Right forelimb (tissue), 1 donor: ENCODE measurements at places on chromosomes 7 and 10.

- no peak for DNase-seq
Measured at GRCh38 chr10:124265391-124265745, 153.4 kb downstream of the OAT start.

- peak; percentile 13 for DNase-seq
Measured at GRCh38 chr7:50644586-50644985, 79.4 kb upstream of the DDC start.

GRCh38 chr7:144653449-144653848, 182.4 kb downstream of the TPK1 start:
- no peak for DNase-seq

DNA sequence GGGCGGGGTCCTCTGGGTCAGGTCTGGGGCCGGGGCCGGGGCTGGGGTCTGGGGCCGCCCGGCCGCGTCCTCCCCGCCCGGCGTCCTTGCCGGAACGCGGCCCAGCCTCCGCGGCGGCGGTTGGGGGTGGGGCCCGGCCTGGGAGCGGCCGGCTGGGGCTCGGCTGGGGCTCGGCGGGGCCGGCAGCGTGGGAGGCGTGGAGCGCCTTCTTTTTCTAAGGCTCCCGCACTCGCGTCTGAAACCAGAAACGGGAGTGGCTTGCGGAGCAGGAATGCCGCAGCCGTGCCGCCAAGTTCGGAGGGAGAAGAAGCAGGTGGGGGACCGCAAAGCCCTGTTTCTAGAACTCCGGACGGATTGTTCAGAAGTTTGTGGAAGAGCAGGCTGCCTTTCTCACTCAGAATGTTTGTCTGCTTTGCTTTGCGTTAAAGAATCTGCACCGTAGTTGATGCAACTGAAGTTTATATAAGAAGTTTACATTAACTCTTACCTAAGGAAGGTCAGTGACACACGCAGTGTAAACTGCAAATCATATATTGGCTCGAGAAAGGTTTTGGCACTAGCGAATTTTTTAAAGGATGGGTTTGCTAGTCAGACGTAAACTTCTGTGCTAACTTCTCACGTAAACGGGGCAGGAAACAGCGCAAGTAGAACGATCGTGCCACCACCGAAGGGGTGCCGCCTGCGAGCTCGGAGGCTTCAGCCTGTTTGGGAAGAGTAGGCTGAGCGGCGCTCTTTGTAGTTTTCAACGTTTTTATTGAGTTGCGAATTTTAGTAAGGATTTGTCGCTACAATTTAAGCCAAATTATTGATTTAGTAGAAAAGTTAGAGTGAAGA, 729 bp downstream of the DNAJB6 start:
- peak; percentile 80 for DNase-seq

GRCh38 chr10:33712825-33713224, 378.4 kb upstream of the NRP1 start:
- DNase-seq: no peak

- DNase-seq: no peak
Measured at GRCh38 chr7:28853150-28853549, 105.0 kb downstream of the TRIL start.

GRCh38 chr10:6396652-6397051, 183.4 kb downstream of the PRKCQ start:
- DNase-seq: no peak

DNA sequence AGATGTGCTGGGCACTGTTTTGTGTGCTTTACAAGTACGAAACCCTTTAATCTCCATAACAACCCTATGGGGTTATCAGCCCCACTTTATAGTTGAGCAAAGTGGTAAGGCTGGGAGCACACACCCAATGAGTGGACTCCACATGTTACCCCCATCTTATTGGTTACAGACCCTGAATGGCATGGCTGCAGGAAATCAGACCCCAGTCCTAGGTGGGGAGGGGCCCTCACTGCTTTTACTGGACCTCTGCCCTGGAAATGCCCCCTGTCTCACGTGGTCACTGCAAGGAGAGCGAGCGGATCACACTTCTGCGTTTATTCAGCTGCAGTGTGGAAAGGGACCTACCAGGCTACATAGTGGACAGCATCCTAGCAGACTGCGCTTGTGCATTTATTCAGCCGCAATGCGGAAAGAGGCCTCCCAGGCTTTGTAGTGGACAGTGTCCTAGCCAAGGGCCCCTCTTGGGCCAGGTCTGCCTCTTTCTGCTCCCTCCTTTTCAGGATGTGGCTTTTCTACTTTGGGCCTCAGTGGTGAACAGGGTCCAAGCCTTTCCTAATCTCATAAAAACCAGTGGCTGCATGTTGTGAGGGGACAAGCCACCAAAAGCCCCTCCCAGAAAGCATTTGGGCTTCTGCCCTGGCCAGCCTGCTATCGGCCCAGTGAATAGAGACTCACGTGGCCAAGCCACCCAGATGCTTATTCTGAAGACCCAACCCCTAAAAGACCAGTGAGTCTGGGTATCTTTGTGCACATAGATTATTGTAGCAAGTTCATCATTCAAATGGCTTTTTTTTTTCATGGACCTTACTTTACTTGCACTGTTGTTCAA, 405.7 kb upstream of the RNF32 start:
- DNase-seq: no peak

DNA sequence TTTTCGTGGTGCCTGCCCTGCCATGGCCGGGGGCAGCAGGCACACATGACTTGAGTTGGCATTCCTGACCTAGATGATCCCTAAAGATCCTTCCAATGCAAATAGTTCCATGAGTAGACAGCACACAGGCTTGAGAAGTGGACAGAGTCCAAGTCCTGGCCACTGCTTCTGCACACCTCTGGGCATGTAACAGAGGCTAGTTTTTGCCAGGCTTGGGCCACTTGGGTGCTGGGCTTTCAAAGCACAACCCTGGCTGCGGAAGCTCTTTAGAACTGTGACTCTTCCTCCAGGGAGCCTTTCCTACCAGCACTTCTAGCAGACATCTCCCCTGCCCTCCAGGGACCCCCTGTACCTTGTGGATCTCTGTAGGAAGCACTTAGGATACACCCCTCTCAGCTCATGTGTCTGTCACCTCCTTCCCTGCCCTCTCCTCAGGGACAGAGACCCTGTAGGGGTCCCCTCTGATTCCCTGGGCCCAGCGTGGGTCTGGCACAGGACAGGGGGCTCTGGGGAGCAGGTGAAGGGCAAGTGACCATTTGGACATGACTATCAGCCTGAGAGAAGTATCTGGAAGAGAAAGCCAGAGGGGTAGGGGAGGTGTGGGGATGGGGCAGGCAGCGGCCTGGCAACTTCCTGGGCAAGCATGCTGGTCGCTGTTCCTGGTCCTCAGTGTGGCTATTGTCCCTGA, 36.2 kb downstream of the ZCCHC24 start:
- no peak for DNase-seq

DNA sequence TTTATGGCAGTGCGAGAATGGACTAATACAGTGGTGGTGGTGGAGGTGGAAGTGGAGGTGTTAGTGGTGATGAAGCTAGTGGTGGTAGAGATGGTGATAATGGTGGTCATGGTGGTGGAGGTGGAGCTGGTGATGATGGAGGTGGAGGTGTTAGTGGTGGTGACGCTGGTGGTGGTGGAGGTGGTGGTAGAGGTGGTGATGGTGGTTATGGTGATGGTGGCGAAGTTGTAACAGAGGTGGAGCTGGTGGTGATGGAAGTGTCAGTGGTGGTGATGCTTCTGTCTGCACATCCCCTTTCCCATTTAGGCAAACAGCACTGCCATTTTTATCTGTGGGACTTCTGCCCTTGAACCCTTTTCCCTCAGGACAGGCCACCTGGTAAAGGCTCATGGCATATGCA, 7.4 kb upstream of the PTPRN2 start:
- DNase-seq: no peak

DNA sequence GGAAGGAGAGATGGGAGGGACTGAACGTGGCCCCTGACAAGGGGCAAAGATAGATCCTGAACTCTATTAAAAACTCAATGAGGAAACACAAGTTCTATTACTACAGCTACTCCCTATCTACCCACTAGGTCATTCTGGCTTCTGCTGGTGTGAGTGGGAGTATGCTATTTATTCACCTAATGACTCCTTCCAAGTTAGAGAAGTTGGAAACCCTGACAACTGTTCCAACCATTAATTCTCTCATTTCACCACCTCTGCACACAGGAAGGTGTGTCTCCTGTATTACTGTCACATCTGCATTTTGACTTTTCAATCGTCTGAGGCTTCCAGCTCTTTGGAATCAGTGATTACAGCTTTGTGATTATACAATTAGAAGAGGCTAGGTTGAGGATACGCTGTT, 169.4 kb upstream of the ADO start:
- DNase-seq: no peak

GRCh38 chr10:52615756-52616394, 156.7 kb downstream of the MBL2 start:
- DNase-seq: no peak

DNA sequence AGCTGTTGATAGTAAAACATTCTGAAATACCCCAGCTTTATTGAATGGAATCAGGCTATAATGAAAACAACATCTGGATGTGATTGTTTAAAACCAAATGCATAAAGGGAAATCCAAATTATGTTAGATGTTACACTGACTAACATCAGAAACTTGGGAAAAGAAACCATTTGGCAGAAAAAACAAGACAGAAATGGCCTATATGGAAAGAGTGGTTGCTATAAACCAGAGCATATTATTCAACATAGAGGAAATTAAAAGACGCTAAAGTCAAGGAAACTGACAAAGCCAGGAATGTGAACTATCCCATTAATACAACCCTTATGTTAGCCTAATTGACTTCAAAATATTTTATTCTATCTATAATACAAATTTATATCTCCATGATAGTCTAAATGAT, 53.0 kb upstream of the CABCOCO1 start:
- no peak for DNase-seq

DNA sequence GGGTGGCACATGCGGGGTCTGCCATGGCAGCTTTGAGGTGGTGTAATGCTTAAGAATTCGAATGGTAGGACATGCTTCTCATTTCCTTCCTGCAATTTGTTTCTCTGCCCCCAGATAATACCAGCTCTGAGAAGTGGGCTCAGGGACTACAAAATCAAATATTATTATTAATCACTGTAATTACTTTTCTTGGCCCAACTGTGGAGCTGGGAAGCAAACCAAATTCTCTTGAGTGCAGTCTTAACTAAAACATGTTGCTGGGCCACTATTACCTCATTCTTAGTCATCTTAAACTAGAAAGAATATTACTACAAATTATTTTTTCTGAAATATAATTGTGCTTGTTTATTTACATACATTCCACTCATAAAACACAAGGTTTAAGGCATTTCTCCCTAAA, 566.7 kb upstream of the NRP1 start:
- no peak for DNase-seq

DNA sequence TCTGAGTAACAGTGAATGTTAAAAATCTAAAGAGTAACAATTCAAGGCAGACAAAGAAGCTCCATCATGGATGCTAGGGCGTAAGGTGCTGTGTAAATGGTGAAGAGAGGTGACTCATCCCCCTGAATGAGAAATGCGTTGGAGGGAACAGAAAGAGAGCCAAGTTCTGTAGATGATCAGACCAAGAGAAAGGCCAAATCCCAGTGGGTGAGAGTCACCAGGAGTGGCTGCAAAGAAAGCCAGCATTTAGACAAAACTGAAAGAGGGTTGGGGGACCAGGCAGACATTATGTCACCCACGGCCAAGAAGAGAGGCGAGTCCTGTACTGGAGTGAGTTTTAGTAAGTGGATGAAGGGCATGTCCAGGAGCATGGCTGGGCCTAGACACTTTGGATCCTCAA, 153.1 kb downstream of the TRIL start:
- DNase-seq: no peak

DNA sequence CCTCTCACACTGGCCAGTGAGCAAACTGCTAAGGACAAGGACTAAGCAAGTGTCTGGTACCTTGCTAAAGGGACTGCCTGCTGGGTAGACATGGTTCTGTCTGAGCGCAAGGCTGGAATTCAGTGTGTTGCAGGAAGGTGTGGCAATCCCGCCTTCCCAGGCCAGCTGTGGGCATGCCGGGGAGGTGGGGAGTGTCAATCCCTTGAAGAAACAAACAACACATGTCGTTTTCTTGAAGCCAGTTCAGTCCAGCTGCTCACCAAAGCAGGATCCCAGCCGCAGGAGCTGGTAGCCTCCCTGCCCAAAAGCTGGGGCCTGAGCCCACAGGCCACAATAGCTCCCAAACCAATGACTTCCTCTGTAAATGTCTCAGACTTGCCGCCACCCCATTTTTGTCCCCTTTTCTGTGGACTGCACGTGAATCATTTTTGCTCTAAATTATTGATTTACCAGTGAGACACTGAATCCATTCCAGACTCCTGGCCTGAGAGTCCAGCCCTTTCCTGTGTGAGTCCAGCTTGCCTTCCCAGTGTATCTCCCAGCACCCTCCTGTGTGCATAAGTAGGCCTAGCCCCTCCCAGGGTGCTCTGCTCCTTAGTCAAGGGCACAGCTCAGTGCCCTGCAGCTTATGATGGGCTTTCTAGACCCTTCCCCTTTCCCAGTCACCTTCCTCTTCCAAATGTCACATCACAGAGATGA, 166.8 kb downstream of the RGS10 start:
- DNase-seq: no peak

GRCh38 chr7:31729195-31729804, 42.3 kb downstream of the PPP1R17 start:
- DNase-seq: no peak

- DNase-seq: no peak
Measured at GRCh38 chr7:69739190-69739589, 140.9 kb downstream of the AUTS2 start.

DNA sequence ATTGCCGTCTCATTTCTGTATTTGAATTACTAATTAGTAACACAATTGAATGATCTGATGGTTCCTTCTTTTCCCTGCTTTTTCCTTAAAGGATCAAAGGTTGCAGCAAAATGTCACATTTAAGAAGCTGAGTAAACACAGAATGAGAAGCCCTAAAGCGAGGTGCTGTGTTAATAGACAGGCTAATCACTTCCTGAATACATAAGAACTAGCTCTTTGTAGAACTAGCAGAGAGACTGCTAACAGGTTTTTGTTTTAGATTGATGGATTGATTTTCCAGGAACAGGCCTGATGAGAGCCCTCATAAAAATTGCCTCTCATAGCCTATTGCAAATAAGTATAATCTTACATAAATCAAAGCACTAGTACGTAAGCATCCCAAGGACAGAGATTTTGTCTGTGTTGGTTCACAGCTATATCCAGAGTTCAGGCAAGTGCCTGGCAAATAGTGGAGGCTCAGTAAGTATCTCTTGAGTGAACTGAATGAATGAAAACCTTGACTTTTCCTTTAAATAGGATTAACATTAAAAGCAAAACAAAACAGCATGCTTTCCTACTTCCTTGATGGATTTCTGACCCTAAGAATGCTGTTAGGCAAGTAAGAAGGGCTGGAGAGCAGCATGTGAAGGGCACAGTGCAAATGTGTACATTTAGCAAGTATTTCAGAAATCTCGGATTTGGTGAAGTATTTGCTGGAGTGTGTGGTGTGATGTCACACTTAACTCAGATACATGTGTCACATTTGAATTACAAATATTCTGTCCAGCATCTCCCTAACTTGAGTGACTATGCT, 3.3 kb downstream of the TMEM229A start:
- DNase-seq: no peak

DNA sequence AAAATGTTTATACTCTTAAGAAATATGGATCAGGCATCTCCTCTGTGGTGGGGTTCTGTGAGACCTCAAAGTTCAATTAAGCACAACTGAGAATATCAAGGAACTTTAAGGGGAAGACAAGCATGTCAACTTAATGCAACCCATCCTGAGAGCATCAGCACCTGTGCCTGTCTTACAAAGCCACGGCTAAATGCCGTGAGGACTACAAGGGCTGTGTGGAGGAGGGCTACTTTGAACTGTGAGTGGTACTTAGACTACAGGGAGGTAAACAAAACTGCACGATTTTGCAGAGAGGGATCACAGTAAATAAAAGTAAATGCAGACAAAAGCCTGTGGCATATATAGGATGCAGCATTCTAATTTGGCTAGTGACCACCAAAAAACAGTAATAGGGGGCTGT, 139.1 kb downstream of the ATE1 start:
- DNase-seq: no peak
